Cerebellar nuclear complex (tissue), 1 donor: ENCODE measurements at places on chromosomes 2 and 18.

GRCh38 chr2:240135706-240136012 lies 446 bp downstream of the COPS9 start:
- DNase-seq = no peak

- no peak for DNase-seq
Observed at GRCh38 chr2:191285252-191285651, 40.0 kb downstream of the MYO1B start.

GRCh38 chr2:5111581-5111980 lies 580.6 kb upstream of the SOX11 start:
- DNase-seq = no peak

- no peak for DNase-seq
Observed at GRCh38 chr2:16653083-16653375, 12.6 kb downstream of the CYRIA start.

DNA sequence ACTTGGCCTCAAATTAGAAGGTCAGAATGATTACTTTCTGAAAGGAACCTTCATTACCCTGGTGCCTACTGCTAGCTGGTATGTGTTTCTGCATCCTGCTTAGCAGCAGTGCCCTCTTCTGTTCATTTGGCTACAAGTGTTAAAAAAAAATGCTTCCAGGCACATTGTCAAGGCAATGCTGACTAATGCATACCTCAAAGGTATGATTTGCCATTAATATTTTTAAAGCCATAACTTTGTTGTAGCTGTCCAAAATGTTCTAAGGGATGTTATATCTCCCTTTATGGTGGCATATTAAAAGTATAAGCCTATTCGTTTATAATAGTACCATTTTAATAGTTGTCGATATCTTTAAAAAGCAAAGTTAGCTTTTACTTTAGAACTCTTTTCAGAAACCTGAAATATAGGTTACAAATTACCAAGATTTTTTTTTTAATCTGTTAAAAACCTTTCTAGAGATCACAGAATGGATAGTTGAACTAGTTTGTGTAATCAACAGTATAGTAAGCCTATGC lies 52.0 kb upstream of the FAM171B start:
- DNase-seq = no peak

DNA sequence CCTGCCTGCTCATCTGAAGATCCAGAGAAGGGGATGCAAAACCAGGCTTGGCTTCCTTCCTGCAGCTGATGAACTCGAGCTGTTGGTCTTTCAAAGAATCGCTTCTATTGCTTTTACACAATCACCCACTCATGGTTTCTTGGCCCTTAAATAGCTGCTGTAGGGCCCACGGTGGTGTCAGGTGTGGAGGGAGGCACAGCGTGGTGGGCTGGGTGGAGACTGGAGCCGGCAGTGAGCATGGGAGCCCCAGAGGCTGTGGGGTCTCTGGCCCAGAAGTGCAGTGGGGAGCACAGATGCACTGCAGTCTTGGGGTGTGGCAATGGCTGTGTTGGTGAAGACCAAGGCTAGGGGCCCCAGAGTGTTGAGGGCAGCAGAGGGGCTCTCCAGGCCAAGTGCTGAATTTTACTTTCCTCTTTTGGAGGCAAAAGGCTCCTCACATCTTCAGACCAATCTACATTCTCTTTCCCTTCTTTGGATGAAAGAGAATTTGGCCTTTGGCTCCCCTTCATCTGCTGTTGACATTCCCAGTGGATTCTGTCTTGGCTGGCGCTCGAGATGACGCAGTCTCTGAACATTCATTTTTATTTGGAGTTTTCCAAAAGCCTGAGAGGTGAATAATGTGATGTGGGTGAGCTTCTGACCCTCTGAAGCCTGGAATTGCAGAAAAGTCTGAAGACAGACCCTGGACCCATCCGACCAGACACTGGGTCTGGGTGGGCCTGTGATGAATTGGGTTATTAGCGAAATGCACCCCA lies 70.1 kb upstream of the ASB18 start:
- no peak for DNase-seq

DNA sequence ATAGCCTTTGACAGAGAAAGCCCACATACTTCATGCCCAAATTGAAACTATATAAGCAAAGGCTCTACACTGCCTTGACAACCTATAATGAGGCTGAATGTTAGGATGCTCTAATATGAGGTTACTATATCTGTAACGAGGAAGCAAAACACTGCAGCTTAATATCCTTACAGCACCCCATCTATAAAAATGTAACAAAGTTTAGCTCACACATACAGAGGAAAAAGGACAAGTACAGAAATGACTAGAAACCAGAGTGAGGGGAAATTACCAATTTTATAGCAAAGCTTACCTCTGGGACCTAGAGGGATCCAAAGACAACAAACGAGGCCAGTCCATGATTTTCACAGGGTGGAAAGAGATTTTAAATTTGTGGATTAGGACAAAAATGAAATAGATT lies 138.5 kb downstream of the COL4A4 start:
- no peak for DNase-seq

GRCh38 chr18:61896757-61897156 lies 4.0 kb upstream of the RNF152 start:
- DNase-seq = peak; percentile 87

- no peak for DNase-seq
Observed at GRCh38 chr2:196162586-196163175, 8.7 kb downstream of the STK17B start.

GRCh38 chr18:13141209-13141608 lies 77.4 kb upstream of the LDLRAD4 start:
- DNase-seq = no peak

GRCh38 chr2:174919947-174920595 lies 85.1 kb downstream of the CHN1 start:
- no peak for DNase-seq

GRCh38 chr2:232276733-232277313 lies 101.7 kb upstream of the ALPP start:
- DNase-seq = no peak

- no peak for DNase-seq
Observed at GRCh38 chr2:10047616-10048500, 4.5 kb downstream of the KLF11 start.

DNA sequence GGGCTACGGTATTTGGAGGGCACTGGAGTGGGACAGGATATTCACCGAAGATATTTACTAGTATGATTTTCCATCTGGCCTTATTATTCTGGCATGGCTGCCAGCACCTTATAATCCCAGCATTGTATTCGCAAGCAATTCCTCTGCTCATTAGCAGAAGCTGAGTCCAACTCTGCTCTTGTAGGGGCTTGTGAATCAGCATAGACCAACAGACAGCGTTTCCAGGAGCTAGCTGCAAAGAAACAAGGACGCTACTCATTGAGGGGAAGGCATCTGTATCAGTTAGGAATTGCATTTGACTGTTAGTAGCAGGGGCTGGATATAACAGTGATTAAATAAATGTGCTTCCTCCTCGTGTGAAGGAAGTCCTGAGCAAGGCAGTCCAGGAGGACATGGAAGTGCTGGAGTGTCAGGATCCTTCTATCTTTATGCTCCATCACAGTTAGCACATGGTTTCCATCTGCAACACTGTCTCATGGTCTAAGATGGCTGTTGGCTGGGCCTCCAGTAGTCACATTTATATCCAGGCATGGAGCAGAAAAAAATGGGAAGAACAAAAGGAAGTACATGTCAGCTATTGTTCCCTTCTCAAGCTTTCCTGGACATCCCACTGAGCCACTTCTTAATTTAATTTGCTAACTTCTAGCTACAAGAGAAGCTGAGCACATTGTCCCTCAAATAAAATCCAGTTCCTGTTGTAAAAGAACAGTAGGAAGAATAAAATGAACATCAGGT lies 214.1 kb downstream of the C1D start:
- no peak for DNase-seq

DNA sequence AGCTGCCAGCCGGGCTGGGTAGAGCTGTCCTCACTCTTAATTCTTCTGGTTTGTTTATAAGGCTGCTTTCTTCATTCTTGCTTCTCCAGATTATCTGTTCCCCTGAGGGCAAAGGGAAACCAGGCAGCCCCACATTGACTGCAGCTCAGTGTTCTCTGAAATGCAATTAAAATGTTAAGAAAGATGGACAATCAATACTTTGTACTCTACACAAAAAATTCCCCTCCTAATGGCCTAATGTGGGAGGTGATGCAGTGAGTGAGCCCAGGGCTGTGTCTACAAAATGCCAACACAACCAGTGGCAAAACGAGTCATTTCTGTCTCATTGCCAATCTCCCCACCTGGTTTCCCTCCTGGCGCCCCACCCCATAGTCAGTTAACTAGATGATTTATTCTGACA lies 541.7 kb upstream of the RAB6C start:
- no peak for DNase-seq

DNA sequence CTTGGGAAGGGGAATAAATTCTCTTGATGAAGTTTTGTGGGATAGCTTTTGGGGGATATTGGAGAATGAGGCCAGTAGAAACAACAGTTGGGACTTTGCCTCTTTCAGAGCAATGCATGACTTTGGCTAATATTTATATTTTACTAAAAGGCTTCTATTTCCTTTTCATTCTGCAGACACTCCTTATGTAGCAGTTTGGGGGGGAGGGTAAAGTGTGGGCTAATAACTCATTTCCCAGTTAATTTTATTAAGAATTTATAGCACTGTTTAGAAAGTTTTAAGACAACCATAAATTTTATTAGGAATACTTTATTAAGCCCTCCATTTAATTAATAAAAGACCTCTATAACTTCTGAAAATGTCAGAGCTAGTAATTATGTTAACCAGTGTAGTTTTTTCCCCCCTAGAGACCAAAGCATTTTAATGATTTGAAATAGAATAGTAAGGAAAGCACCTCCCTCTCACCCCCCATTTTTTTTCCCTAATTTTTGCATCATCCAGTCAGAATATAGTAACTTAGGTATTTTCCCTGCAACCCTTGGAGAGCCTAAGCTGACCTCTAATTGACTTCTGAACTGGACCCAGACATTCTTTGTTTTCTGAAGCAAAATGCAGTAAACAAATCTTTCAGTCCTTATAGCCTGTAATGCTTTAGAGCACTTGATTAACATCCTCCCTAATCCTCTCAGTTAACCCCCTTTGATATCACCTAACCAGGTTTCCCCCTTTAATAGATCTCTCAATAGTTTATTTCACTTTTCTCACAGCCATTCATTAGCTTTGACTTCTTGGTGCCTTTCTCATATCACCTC lies 5.0 kb upstream of the MEIS1 start:
- DNase-seq = no peak

GRCh38 chr2:240156435-240157146 lies 16.1 kb upstream of the OTOS start:
- no peak for DNase-seq

GRCh38 chr2:218263817-218264641 lies 3.2 kb downstream of the GPBAR1 start:
- no peak for DNase-seq

DNA sequence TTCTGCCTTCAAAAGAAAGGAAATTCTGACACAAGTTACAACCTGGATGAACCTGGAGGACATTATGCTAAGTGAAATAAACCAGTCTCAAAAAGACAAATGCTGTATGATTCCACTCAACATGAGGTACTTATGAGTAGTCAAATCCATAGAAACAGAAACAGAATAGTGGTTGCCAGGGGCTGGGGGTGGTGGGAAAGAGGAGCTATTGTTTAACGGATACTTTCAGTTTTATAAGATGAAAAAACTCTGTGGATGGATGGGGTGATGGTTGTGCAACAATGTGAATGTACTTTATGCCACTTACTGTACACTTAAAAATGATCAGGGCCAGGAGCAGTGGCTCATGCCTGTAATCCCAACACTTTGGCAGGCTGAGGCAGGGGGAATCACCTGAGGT lies 15.4 kb downstream of the SLC35F5 start:
- DNase-seq = no peak
